ENCODE measurements at places on chromosomes 2 and 18.

DNA sequence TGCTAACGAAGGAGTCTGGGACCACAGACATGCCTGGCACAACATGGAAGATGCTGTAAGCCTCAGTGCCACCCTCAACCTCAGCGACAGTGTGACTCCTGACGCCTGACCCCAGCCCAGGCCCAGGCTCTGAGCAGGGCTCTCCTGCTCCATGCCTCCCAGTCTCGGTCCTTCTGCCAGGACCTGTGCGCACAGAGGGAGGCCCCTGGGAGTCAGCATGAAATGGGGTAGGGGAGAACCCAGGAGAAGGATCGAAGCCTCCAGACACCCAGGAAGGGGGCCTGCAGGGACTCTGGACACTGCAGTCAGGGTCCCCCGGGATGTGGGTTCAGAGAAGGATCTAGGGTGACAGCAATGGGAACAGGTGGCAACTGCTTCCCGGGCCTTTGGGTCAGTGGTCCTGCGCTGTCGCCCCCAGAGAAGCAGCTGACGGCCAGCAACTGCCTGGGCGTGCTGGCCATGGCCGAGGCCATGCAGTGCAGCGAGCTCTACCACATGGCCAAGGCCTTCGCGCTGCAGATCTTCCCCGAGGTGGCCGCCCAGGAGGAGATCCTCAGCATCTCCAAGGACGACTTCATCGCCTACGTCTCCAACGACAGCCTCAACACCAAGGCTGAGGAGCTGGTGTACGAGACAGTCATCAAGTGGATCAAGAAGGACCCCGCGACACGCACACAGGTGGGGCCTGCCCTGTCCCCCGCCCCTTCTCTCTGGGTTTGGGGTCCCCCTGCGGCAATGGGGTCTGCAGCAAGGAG is 233.9 kb downstream of the ATAD2B start:
- no peak for DNase-seq

DNA sequence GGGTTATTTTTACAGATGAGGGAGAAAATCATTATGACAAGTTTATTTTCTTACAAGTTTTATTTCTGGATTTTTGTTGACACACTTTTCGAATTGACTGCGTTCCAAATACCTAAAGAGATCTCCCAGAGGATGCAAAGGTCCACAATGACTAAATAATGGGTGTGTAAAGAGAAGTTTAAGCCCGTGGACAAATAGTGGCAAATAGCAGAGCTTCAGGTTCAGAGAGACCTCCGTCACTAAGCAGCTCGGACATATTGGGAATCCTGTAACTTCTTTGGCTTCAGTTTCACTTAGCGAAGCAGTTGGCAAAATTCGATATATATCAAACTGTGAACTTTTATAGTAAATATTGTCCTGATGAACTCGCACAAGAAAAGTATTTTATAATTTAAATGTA is 270.5 kb upstream of the KCNJ3 start:
- DNase-seq: no peak

DNA sequence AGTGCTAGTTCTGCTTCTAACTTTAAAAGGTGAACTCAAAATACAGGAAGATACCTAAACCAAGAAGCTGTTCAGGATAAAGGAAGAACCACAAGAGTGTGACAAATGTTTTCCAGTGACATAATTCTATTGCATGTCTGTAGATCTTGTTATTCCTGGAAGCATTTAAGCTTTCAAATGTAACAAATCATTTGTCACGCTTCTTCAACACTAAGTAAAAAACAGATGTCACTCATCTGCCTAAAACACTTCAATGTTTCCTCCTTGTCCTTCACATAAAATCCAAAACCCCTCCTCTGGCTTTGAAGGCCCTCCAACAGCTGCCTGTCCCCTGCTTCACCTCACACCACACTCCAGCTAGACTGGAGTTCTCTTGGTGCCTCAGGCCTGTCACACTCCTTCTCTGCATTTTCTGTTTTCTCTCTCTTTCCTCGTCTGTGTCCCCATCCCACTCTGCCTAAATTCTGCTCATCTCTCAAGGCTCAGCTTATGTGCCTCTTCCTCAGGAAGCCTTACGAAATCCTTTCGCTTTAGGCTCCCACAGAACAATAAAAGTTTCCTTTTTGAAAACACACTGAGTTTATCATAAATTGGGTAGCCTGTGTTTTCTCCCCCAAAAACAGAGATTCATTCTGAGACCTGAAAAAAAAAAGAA is 6.4 kb upstream of the CLEC4F start:
- DNase-seq: no peak

DNA sequence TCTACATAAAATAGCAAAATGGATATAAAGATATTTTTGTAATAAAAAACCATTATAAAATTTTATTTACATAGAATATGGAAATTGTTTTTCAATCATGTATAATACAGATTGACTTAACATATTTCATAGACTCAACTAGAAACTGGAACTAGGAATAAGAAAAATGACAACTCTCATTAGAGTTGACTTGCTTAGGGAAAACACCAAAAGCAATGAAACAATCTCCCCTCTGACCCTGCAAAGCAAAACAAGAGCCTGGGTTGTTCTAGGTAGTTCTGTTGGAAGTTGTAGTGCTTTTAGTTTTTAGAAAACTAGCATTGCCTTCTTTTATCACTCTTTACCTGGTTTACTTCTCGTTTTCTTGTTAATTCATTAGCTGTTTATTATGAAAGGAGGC is 32.2 kb upstream of the MTIF2 start:
- no peak for DNase-seq

- no peak for DNase-seq
Measured at GRCh38 chr2:171509945-171510731, 12.1 kb upstream of the CYBRD1 start.

DNA sequence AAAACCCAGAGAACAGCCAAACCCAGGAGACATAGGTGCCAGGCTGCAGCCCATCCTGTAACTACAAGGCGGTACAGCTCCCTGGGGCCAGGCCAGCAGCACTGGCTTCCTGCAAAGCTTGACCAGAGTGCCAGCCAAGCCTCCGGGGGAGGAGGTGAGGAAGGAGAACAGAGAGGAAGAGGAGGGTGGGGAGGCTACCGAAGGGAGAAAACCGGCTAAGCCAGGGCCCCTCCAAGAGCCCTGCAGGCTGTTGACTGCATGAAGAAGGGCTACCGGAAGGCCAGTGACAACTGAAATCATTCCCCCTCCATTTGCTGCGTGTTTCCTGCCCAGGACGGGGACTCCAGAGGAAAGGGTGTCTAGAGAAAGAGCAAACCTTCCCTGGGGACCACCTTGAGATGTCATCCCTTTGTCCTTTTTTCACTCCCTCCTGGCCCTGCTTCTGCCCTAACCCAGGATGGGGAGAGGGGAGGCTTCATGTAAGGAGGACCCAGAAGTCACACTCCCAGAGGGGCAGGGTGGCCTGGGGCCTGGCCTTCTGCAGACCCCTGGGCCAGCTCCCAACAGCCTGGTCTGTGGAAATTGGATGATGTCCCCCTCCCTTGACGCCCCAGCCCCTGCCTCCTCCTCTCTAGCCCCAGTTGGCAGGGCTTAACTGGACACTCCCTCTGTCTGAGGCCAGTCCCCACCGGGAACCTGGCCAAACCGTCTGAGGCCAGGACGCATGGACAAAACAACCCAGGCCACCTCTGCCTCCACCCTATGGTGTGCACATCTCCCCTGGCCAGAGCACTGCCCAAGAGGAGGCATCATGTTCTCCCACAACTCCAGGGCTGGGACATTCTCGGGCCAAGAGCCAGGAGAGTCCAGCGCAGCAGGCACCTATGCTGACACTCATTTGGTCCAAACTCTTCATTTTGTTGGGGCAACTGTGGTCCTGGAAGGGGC is 207.8 kb downstream of the CYP26B1 start:
- no peak for DNase-seq

- DNase-seq: no peak
Measured at GRCh38 chr18:10877987-10878386, 271.4 kb downstream of the PIEZO2 start.

GRCh38 chr18:49582579-49582978 is 20.7 kb downstream of the LIPG start:
- DNase-seq: no peak
